Breast epithelium (tissue), 4 donors: ENCODE measurements at places on chromosomes 1 and 21. TPM values are rescaled to one million over a fixed set of nuclear protein-coding genes. Genes with fewer than 3 reads are reported as not detected.

Gene SPATA46
- not detected for total RNA-seq

Gene TFAP2E
- 0.64 TPM for total RNA-seq

Gene KISS1
- not detected for total RNA-seq

Gene NPHS2
- not detected for total RNA-seq

Gene SLC16A1
- total RNA-seq = 15.4 TPM

Gene COL24A1
- total RNA-seq = 1.3 TPM

Gene AMPD2
- 47.4 TPM for total RNA-seq

Gene CLCNKA
- 0.33 TPM for total RNA-seq

Gene MMEL1
- total RNA-seq = 9.2 TPM

Gene SPAG17
- 1.3 TPM for total RNA-seq

Gene S100A8
- total RNA-seq = 37.4 TPM

Gene SPRR2B
- total RNA-seq = not detected
